ENCODE measurements at places on chromosomes 7 and 10.

DNA sequence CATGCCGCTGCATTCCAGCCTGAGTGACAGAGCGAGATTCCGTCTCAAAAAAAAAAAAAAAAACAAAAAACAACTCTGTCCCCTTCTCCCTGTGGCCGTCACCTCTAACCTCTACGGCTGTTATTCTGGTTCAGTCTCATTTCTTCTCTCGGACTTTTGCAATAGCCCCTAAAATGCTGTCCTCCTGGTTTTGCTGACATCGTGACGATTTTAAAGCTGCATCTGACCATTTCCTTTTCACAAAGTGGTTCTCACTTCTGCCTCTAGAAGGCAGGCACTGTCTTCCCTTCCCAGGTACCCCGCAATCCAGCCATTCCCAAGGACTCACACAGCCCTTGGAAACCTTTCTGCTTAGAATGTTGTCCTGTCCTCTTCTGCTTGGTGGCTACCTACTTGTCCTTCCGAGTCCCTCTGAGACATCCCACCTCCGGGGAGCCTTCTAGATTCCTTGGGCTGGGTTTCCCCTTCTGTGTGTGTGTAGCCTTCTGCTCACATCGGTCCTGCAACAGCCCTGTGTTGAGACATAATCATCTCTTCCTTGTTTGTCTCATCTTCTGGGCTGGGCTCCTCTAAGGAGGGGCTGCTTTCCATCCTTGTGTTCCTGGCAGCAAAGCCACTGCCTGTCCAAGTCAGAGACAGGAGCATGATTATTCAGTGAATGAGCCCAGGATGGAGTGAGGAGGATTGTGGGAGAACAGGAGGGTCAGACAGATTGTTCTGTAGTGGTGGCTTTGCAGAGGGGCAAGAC is 83.1 kb downstream of the GRK5 start:
- no peak for DNase-seq

- no peak for DNase-seq
These were observed 10.7 kb downstream of the PSAP start for GRCh38 chr10:71840177-71840957.

DNA sequence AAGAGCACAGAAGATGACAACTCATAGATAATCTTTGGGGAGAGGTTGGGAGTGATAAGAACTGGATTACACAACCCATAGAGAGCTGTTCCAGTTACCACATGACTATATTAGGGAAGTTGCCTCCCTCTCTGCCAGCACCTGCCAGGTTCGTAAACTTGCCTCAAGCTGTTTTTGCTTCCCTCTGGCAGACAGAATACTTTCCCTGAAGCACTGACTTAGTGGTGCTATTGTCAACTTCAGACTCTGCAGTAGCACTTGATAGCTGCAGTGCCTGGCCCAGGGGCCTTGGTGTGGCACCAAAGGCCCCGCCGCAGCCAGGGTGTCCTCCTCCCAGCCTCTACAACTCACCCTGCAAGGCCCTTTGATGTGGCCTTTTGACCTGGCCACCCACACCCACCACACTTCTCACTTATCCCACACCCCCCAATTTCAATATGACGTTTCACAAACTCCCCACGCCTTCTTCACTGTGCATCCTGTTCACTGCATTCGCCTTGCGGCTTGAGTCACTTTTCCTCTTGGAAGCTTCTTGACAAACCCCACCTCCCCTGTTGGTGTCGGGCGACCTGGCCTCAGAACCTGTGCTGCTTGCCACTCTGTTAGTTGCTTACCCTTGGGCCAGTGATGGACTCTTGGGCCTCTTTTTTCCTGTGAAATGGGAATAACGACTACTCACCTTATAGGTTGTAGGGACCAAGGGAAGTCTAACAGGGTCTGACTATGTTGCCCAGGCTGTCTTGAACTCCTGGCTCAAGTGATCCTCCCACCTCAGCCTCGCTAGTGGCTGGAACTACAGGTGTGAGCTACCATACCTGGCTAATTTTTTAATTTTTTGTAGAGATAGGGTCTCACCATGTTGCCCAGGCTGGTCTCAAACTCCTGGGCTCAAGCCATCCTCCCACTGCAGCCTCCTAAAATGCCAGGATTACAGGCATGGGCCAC is 50.2 kb upstream of the PODXL start:
- peak; percentile 2 for DNase-seq

DNA sequence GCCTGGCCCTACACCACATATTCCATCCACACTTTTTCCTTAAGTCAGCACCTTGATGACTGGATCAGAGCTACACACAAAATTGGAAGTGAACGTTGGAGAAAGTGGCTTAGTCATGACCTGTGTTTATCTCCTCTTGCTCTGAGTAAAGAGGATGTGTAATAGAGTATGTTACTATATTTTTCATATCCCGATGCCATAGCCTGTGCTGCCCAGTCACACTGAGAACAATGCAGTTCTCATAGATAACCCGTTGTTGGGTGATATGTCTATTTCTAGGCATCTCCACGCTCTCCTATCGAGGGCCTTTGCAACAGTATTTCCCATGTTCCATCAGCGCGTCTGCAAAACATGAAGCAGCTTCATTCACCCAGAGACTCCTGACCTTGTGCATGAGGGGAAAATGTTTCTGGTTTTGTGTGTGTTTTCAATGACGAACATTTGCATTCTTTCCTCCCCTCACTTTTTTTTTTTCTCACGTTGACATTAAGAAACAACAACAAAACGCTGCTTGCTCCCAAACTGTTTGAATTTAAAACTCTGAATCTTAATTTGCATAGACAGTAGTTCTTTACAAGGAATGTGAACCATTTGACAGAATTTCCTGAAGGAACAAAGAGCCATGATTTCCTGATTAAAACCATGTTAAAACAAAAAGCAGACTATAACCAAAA is 43.4 kb downstream of the GRK5 start:
- peak; percentile 46 for DNase-seq

- DNase-seq: no peak
These were observed 13.1 kb downstream of the CNPY1 start for GRCh38 chr7:155533120-155533826.

GRCh38 chr10:75538765-75539164 is 107.3 kb downstream of the LRMDA start:
- no peak for DNase-seq

- DNase-seq: no peak
These were observed 365.9 kb downstream of the CRPPA start for GRCh38 chr7:16055263-16055976.

DNA sequence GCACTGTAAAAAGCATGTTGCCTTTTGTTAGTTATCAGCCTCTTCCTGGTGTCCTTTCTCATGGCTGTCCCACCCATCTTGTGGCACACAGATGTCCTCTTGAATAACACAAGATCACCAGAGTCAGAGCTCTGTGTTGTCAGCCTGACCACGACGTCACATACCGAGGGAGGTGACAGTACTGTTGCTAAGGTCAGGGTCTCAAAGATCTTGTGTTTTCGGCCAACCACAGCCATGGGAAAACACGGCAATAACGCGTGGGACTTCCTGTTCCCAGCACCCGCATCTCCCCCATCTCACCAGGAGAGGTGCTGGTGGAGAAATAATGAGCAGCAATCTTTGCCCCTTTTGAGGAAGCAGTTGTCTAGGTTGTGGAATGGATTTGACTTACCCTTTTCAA is 40.4 kb downstream of the NPVF start:
- DNase-seq: no peak

DNA sequence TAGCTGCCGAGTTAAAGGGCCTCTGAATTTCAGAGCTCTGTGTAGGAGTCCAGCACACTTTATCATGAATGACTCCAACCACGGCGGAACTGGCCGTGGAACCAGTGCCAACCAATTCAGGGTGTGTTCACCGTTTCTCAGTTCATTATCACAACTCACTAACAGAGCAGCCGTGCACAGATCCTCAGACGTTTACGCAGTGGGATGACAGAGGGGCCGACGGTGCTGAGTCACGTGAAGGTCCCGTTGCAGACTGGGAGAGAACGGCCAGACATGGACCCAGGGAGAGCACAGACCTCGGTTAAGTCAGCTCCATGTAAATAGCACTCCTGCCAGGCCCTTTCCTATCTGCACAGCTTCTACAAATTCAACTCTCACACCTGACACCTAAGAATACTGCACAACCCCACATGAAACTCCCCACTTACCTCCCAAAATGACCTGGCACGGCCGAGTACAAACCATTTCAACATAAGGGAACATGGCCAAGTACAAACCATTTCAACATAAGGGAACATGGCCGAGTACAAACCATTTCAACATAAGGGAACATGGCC is 95.5 kb downstream of the DIP2C start:
- no peak for DNase-seq

DNA sequence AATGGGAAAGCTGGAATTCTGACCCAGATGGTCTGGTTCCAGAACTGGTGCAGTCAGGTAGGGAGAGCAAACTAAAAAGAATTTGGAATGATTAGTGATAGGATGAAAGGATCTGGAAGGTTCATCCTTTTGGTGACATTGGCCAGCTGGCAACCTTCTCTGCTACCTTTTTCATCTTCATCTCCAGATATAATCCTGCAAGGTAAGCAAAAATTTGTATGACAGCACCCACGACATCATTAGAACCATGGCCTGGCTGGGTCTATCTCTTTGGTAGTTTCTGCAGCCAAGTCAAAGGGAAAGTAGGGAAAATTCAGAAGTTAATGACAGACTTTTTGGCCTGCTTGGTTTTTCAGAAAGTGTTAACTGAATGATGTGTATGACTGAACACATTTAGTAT is 188.9 kb upstream of the MALRD1 start:
- DNase-seq: no peak

DNA sequence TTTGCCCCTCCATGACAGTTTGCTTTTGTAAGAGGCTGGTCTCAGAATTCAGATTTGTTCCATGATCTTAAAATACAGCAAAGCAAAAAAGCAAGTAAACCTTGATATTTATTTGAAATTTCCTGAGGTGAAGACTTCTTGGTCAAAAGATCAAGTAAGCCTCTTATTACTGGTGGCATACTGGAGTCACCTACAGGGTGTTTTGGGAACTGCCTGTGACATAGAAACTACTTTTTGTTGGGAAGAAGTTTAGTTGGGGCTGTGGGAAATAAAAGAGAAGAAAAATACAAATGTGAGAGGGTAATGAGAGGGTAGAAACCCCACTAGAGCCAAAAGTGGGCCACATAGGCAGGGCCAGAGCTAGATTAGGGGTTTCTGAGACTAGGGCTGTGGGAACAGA is 217.9 kb downstream of the OTUD1 start:
- no peak for DNase-seq

DNA sequence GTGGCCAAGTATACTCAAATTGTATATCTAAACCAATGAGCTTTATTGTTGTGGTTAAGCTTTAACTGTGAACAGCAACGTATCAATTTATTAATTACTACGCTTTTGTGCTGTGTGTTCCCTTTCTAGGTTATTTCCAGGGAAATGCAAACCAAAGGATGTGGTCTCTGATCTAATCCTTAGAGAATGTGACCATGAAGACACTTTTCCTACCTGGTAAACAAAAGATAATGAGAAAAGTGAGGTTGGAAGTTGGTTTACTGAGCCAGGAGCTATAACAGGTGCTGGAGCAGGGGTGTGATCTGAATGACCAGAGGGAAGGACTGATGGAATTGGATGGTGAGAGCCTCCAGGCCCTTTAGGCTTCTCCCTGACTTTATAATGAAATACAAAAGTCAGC is 25.4 kb upstream of the CALU start:
- DNase-seq: no peak

- no peak for DNase-seq
These were observed 136.7 kb downstream of the KIF20B start for GRCh38 chr10:89838044-89838615.

- DNase-seq: no peak
These were observed 3.3 kb upstream of the ABLIM1 start for GRCh38 chr10:114661212-114661880.

DNA sequence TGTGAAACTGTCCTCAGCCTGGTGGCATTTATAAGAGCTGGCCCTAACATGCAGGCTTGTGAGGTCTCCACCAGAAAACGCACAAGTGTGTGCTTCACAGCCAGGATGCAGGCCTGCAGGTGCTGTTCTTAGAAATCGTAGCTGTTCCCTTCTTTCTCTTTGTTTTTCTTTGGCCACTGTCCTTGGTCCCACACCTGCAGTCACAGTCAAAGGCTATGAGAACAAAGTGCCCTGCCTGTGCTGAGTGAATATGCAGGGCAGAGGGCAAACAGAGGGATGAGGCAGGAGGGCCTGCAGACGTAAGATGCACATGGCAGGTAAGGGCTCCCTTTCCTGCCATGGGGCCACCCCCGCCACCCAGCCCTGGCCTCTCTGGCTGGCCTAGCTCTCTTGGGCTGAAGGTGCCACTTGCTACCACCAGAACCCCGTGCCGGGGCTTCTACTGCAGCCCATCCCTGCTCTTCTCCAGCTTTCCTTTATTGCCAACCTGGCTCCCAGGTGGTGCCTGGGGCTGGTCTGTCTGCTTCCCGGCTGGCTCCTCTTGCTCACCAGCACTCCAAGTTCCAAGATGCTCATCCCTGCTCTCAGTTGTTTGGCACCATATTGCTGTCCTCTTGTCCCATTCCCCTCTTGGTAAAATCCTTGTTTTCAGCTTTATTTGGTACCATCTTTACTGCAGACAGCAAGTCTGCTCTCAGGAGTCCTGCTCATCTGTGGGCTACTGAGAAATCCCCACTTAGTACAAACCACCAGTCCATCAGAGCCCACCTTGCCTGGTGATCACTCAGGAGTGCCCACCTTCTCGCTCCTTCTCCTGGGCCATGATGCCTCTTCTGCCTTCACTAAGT is 308.1 kb upstream of the ZMIZ1 start:
- DNase-seq: no peak

GRCh38 chr7:29490094-29490607 is 73.5 kb upstream of the PRR15 start:
- DNase-seq: no peak

GRCh38 chr7:19392246-19392645 is 247.0 kb upstream of the FERD3L start:
- no peak for DNase-seq

DNA sequence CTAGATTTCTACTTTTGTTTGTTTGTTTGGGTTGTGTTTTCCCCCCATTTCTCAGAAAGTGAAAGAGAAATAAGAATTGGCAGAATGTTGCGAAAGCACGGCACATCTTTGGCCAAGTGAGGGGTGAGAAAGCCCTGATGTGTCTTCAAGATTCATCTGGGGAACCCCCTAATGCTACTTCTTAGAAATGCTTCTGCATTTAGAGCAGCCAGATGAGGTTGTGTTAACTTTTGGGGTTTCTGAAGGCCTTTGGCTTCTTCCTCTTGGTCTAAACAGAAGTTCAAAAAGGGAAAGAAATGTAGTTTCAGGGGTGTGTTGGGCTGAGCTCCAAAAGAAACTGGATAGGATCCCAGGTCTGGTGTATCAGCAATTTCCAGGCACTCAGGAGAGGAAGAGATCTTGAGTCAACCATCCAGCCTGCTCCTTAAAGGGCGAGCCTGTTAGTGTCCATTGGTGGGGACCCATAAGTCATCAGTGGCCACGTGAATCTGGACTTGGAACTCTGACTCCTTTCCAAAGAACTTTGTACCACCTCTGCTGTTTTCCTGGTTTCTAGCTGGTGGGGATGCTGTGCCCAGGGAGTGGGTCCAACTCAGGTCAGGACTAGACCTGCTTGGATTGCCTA is 6.5 kb downstream of the DUSP5 start:
- peak; percentile 88 for DNase-seq

DNA sequence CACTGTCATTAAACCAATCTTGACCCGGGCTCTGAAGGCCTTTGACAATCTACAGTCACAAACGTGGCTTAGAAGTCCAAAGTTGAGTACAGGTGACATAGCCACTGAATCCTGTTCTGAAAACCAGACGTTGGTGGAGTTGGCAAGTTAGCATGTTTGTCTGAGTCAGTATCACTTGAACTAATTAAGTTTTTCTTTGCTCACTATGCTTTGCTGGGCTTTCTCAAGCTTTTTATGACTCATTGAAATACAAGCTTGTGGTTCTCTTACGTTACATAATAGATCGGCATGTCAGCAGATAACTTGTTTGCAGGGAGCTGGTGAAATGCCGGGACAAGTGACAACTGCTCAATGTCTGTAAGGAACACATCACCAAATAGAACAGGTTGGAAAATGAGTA is 53.8 kb downstream of the ARL5B start:
- no peak for DNase-seq

All from activated CD4-positive, alpha-beta T cell treated with anti-CD3 and anti-CD28 coated beads, Interleukin-2, Interleukin-4, amounts not matched to agents 100 ng/mL and 50 ng/mL, durations not matched to agents 16 hours and 8 hours (primary cell).